ENCODE measurements at places on chromosomes 6 and 20.
A peak's percentile ranks its signal among the peaks of the same experiment; 100 is the strongest.

- DNase-seq = no peak
Observed at GRCh38 chr20:63432577-63433325, 39.7 kb downstream of the KCNQ2 start.

- DNase-seq = no peak
Observed at GRCh38 chr6:68194846-68195478, 440.1 kb upstream of the ADGRB3 start.

GRCh38 chr20:5222919-5223634, 93.7 kb downstream of the PROKR2 start:
- DNase-seq = peak; percentile 0

- DNase-seq = no peak
Observed at GRCh38 chr6:46465294-46466165, 25.7 kb downstream of the RCAN2 start.

DNA sequence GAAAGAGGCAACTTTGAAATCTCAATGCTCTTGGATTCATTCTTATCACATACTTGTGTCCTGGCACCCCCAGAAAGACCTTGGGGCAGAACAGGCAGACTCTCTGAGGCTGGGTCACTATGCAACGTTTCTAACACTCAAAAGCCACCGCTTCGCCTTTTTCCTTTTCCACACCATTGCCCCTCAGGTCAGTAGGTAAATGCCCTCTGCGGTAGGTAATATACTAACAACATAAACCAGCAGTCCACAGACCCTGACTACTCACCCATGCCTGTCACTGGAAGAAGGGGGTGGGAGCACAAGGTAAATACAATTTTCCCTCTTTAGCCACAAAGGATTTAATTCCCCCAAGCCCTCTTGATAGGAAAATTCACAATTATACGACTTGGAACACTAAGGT, 6.5 kb upstream of the SPTLC3 start:
- no peak for DNase-seq

- DNase-seq = peak; percentile 93
Observed at GRCh38 chr6:111711476-111711875, 105.8 kb upstream of the TRAF3IP2 start.

DNA sequence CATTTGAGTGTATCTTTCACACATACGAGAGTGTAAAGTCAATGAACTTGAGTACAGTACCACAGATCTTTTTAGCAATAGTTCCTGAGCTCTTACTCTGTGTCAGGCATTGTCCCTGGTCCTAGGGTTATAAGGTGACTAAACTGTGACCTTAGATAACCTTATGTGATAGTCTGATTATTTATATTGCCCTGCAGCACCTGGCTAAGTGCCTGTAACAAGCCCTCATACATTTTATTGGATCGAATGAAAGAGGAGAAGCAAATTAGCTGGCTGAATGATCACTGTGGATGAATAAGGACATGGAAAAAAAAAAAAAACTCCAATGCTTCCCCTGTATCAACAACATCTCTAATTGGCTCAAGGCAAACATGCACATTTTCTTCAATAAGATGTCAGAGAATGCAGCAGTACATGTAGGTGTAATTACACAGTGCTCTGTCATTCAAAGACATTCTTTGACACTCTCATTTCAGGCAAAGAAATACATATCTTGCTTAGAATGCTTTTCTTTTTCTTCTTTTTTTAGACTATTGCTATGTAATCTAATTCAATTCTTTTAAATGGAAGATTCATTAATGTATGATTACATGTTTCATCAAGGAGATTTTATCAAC, 153.4 kb downstream of the PHACTR1 start:
- no peak for DNase-seq

Data from DMS 273 treated with DMSO at 0.1 percent for 48 hours (cell line).